ENCODE measurements at places on chromosomes 3 and 15. TPM values are rescaled to one million over a fixed set of nuclear protein-coding genes. Genes with fewer than 3 reads are reported as not detected.

GRCh38 chr3:19347671-19348070, 199.4 kb downstream of the KCNH8 start:
- H3K4me1 ChIP-seq = no peaks in the 10 kb centered on the region
- no peak overlapping the region for H3K4me3 ChIP-seq
- no peaks in the 10 kb centered on the region for H3K27me3 ChIP-seq
- no peaks in the 10 kb centered on the region for H3K36me3 ChIP-seq
- DNase-seq = no peak

DNA sequence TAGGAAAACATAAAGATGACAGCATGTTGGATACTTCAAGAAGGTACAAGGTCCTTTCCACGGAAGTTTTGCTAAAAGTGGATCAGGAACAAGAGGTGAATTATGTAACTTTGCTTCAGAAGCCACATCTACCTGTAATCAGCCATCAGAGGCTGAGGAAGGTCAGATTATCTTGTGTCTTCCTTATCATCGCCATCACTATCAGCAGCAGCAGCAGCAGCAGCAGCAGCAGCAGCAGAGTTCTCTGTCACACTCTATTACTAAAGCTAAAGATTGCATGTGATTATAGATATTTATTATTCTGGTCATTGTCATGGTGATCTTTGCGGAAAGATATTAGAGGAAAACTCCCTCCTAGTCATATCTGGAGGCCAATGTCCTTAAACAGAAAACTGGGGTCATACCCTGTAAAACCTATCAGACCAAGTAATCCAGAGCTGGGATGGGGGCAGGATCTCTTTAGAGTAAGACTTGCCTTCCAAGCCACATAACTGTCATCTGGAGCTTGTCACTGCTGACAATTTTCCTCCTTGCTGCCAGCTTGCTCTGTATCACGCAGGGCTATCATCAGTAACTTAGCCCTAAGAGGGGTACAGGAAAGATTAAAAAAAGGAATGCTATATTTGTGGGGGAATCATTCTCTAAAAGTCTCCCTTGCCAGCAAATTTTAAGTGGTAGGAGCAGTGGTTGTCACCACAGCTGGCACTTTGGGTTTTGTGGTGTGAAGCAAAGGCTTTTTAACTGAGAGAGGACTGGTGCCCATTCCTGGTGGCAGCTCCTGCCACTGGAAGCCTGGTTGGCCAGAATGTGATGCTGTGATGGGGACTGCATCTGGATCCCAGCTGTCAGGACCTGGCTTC, 130.9 kb upstream of the RASGRP1 start:
- no peak overlapping the region for H3K4me3 ChIP-seq
- peak overlapping the region; percentile 21 for H3K27ac ChIP-seq
- no peaks in the 10 kb centered on the region for H3K27me3 ChIP-seq
- DNase-seq = no peak
- H3K36me3 ChIP-seq = no peaks in the 10 kb centered on the region

- no peak for DNase-seq
- H3K36me3 ChIP-seq = no peaks in the 10 kb centered on the region
- no peak overlapping the region for H3K4me3 ChIP-seq
- H3K4me1 ChIP-seq = no peaks in the 10 kb centered on the region
Measured at GRCh38 chr15:41985236-41986160, 13.1 kb upstream of the EHD4 start.

GRCh38 chr15:25690673-25691543, 172.2 kb downstream of the ATP10A start:
- H3K27ac ChIP-seq = no peak overlapping the region
- H3K4me1 ChIP-seq = no peaks in the 10 kb centered on the region
- no peak for DNase-seq

DNA sequence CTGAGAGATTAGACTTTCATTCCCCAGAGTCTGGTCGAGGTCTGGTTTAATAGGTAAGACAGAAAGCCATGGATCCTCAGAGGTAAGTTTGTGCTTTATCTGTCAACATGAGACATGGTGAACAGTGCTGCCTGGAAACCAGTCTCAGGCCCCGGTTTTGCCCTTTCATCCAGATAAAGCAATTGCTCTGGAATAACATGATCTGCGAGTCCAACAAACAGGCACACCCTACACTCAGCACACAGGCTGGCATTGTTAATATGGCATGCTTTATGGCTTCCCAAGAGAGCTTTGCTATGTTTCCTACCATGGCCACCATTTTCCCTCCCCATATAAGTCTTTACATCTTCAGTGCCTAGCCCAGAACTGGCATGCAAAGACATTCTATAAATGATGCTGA, 30.1 kb upstream of the MNS1 start:
- H3K36me3 ChIP-seq = no peaks in the 10 kb centered on the region
- no peak overlapping the region for H3K4me3 ChIP-seq
- no peak for DNase-seq
- no peaks in the 10 kb centered on the region for H3K27me3 ChIP-seq

DNA sequence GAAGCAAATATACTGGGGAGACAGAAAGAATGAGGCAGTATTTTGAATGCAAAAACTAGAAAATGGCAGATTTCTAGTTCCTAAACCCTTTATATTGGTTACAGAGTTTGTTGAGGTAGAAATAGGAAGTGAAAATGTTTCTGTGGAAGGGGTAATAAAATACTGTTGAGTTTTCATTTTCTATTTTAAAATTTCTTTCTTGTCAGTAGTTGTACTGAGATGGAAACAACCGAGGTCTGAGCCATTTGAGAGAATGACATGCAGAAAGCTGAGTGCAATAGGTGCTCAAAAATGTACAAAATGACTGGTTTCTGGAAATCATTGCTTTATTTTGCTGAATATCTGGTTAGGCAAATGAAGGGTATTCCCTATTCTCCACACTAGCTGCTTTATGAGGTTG, 361.4 kb downstream of the CHL1 start:
- H3K4me3 ChIP-seq = no peak overlapping the region
- DNase-seq = no peak
- no peak overlapping the region for H3K27ac ChIP-seq
- no peaks in the 10 kb centered on the region for H3K36me3 ChIP-seq
- H3K27me3 ChIP-seq = no peaks in the 10 kb centered on the region

- H3K27me3 ChIP-seq = no peaks in the 10 kb centered on the region
- no peaks in the 10 kb centered on the region for H3K4me1 ChIP-seq
- H3K36me3 ChIP-seq = peaks cover 45% of the 10 kb centered on the region
- DNase-seq = no peak
- no peak overlapping the region for H3K27ac ChIP-seq
Measured at GRCh38 chr15:64687688-64688087, 87.7 kb downstream of the RBPMS2 start.

- no peak for DNase-seq
- no peaks in the 10 kb centered on the region for H3K27me3 ChIP-seq
- no peak overlapping the region for H3K4me3 ChIP-seq
- no peak overlapping the region for H3K27ac ChIP-seq
- no peaks in the 10 kb centered on the region for H3K36me3 ChIP-seq
Measured at GRCh38 chr15:71788646-71789579, 21.4 kb upstream of the NR2E3 start.

DNA sequence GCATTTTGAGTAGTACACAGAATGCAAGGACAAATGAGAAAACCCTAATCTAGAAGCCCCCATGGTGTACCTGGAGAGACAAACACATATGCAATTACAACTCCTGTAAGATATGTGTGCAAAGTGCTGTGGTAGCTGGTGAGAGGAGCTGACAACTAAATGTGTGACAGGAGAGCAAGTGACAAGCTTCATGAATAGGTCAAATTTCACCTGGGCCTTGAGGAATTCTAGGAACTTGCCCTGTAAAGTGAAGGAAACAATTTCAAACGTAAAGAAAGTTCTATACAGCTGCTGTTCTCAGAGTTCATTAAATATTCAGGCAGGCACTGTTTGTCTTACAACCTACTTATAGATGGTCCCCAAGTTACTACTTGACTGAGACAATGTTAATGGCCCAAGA, 437.0 kb downstream of the TUSC7 start:
- no peak overlapping the region for H3K27ac ChIP-seq
- no peaks in the 10 kb centered on the region for H3K27me3 ChIP-seq
- no peaks in the 10 kb centered on the region for H3K36me3 ChIP-seq
- H3K4me1 ChIP-seq = no peaks in the 10 kb centered on the region
- no peak overlapping the region for H3K4me3 ChIP-seq
- no peak for DNase-seq

- H3K36me3 ChIP-seq = no peaks in the 10 kb centered on the region
- no peaks in the 10 kb centered on the region for H3K27me3 ChIP-seq
- DNase-seq = no peak
- H3K4me3 ChIP-seq = no peak overlapping the region
- H3K4me1 ChIP-seq = no peaks in the 10 kb centered on the region
Measured at GRCh38 chr3:94159062-94159828, 96.4 kb downstream of the NSUN3 start.

- no peak overlapping the region for H3K27ac ChIP-seq
- DNase-seq = no peak
- H3K4me1 ChIP-seq = no peaks in the 10 kb centered on the region
- no peak overlapping the region for H3K4me3 ChIP-seq
- peaks cover 7% of the 10 kb centered on the region for H3K27me3 ChIP-seq
Measured at GRCh38 chr3:139934613-139935015, 371 bp upstream of the CLSTN2 start.

DNA sequence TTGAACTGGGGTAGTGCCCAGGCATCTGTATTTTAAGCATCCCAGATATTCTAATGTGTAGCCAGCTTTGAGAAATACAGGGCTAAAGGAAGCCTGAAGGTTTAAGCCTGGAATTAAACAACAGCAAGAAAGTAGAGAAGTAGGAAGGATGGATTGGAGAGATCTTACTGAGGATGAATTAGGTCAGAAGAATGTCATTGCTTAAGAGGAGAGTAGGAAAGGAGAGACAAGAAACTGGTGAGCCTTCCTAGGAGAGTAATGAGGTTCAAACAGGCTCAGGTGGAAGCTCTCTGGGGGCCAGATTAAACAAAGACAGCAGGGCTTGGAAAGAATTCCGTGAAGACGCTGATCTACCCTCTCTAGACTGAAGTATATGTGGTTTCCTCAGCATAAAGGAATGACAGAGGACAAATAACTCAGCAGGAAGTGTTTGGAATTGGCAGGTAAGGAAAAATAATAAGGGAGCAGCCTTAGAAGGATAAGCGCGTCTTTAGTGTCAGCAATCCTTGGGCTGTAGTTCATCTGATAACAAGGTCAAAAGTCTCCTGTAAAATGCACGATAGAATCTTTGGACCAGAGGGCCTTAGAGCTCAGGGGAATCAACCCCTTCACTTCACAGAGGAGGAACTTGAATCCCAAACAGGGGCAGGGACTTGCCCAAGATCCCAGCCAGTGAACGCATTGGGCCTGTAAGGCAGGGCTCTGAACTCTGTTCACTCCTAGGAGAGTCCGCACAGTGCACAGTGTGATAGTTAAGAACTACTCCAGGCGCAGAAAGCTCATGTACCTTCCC, 90.9 kb downstream of the TP63 start:
- H3K4me1 ChIP-seq = no peaks in the 10 kb centered on the region
- no peaks in the 10 kb centered on the region for H3K36me3 ChIP-seq
- no peak overlapping the region for H3K4me3 ChIP-seq
- H3K27me3 ChIP-seq = no peaks in the 10 kb centered on the region
- DNase-seq = no peak

DNA sequence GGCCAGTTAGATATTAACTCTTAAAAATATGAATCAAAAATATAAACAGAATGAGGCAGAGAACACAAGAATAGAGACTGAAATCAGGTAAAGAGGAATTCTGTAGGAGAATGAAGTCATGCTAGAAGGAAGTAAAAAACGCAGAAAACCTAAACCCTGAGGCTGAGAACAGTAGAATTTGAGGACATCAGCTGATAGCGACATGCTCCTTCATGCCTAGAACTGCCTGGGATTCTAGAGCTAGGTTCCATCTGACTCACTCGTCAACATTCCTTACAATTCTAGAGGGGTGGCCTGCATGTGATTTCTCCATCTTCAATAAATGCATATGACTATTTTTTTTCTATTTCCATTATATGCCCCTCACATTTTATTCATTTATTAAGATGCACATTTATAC, 343.0 kb downstream of the ROBO1 start:
- no peak for DNase-seq
- H3K36me3 ChIP-seq = no peaks in the 10 kb centered on the region
- no peaks in the 10 kb centered on the region for H3K27me3 ChIP-seq
- no peaks in the 10 kb centered on the region for H3K4me1 ChIP-seq
- H3K4me3 ChIP-seq = no peak overlapping the region

GRCh38 chr15:43515741-43516140, 1.7 kb upstream of the MAP1A start:
- H3K27ac ChIP-seq = no peak overlapping the region
- peaks cover 10% of the 10 kb centered on the region for H3K27me3 ChIP-seq
- no peak overlapping the region for H3K4me3 ChIP-seq
- peaks cover 11% of the 10 kb centered on the region for H3K4me1 ChIP-seq

GRCh38 chr3:107411779-107412178, 34.5 kb downstream of the CCDC54 start:
- DNase-seq = no peak
- no peaks in the 10 kb centered on the region for H3K4me1 ChIP-seq
- H3K27ac ChIP-seq = no peak overlapping the region
- H3K36me3 ChIP-seq = no peaks in the 10 kb centered on the region
- H3K27me3 ChIP-seq = no peaks in the 10 kb centered on the region

- peaks cover 18% of the 10 kb centered on the region for H3K36me3 ChIP-seq
- no peak overlapping the region for H3K27ac ChIP-seq
- no peak for DNase-seq
- no peaks in the 10 kb centered on the region for H3K27me3 ChIP-seq
Measured at GRCh38 chr3:113804661-113805060, 33.9 kb upstream of the GRAMD1C start.

- H3K4me1 ChIP-seq = no peaks in the 10 kb centered on the region
- no peak overlapping the region for H3K4me3 ChIP-seq
- DNase-seq = no peak
- H3K27ac ChIP-seq = no peak overlapping the region
Measured at GRCh38 chr3:110968076-110968475, 103.5 kb upstream of the NECTIN3 start.

DNA sequence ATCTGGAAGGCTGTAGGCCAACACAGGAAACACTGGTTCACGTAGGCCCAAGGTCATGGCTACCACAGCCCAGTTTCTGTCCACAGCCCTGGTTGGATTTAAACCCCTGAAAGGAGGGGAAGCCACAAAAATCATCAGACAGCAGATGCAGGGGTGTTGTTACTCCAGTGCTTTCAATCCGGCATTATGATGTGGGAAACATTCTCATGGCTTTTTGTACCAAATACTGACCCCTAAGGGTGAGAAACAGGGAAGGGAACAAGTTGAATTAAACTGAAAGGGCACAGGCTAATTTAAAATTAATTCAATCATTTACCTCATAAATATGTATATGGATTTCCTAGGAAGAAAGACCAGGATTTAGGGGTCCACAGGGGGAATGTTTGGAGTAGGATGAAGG, 375.6 kb downstream of the CTNNB1 start:
- H3K4me3 ChIP-seq = no peak overlapping the region
- H3K4me1 ChIP-seq = no peaks in the 10 kb centered on the region
- no peaks in the 10 kb centered on the region for H3K36me3 ChIP-seq
- DNase-seq = no peak

DNA sequence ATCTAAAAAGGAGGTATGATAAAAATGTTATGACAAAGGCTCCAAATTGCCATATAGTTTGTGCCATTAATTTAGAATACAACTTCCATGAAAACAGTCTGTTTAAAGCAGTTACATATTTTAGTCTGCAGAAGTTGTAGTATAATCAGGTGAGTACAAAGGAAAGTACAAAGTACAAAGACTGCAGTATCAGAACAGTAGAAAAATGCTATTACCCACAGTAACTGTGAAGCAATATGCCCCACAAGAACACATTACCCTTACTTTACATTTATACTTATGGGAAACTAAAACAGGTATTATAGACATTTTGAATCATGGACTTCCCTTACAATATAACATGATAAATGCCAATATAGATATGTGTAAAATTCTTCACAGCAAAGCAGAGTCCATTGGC, 398.5 kb downstream of the ERC2 start:
- H3K4me3 ChIP-seq = no peak overlapping the region
- no peak for DNase-seq
- no peak overlapping the region for H3K27ac ChIP-seq
- H3K27me3 ChIP-seq = no peaks in the 10 kb centered on the region

The ATP13A5 gene
- total RNA-seq = not detected

The SPESP1 gene
- total RNA-seq = 1.0 TPM

The VEPH1 gene
- not detected for total RNA-seq

The PLSCR5 gene
- not detected for total RNA-seq
